ENCODE measurements at places on chromosomes 1 and 21.
A peak's percentile ranks its signal among the peaks of the same experiment; 100 is the strongest.

GRCh38 chr1:155003227-155003765 lies 694 bp downstream of the ZBTB7B start:
- no peak for DNase-seq

DNA sequence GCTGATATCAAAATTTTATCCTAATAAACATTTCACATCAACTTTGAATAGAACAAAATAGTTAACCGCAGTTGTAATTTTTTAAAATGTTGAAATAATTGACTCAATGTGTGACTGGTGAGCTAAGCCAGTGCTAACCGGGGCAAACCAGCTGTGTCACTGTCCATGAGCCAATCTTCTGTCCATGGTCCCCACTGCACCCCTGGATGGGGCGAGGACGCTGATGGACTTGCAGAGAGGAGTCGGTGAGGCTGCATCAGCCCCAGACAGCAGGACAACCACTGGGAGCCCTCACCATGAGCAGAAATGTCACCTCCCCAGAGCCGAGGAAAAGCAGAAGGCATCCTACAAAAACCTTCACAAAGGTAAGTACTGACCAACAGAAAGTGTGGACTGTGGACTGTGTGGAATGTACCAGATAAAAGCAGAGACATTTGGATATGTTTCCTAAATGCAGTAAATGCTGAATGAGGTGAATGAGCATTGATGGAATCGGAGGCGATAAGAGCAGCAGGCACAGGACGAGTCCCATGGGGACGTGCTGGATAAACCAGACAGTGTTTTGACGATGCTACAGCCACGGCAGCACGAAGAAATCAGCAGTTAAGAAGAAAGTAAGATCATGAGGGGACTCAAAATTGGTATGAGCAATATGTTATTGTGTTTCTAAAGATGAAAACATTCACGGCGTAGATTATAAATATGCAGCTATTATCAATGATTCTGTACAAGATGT lies 115.0 kb upstream of the BACE2 start:
- DNase-seq = no peak

GRCh38 chr1:53446051-53446450 lies 13.1 kb upstream of the DMRTB1 start:
- no peak for DNase-seq

- DNase-seq = peak; percentile 35
These were observed 68.5 kb upstream of the ADAM30 start for GRCh38 chr1:119964673-119965363.

- no peak for DNase-seq
These were observed 76.0 kb downstream of the FH start for GRCh38 chr1:241443561-241443960.

GRCh38 chr1:160354388-160354985 lies 11.3 kb downstream of the NCSTN start:
- DNase-seq = no peak

GRCh38 chr1:205454903-205455335 lies 926 bp downstream of the BLACAT1 start:
- no peak for DNase-seq

DNA sequence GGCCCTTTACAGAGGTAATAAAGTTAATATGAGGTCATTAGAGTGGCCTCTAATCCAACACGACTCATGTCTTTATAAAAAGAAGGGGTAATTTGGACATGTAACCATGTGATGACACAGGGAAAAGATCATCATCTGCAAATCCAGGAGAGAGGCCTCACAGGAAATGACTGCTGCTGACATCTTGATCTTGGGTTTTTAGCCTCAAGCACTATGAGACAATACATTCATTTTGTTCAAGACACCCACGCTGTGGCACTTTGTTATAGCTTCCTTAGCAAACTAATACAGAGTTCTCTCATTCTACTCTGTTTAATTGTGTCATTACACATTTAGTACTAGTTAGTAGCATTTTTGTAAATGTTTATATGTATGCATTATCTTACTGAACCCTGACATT lies 64.0 kb upstream of the RUNX1 start:
- DNase-seq = no peak

GRCh38 chr1:53869454-53870117 lies 20.0 kb downstream of the YIPF1 start:
- DNase-seq = no peak

DNA sequence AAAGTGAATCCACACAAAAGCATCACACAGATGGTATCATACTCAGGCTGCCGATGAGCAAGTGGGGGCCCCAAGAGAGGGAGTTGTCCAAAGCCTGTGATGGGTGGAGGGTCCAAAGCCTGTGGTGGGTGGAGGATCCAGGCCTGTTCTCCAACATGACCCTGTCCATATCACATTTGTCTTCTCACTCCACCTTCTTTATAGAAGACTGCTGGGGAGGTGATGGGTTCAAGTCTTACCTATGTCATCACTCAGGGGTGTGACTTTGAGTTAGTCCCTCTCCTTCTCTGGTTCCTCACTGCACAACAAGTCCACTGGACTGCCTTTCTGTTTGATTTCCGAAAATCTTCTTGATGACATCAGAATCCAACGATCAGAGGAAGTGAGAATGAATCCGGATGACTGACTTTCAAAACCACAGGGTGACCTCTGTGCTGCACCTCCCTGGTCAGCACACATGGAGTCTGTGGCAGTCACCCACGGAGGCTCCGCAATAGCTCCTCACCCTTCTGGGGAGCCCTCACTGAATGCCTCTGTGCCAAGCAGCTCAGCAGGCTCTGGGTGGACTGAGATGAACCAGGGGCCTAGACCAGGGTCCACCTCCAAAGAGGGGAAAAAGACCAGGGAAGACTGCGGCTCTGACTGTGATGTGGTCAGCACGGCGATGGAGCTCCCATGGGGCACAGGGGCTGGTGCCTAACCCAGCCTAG lies 166.8 kb downstream of the HIVEP3 start:
- no peak for DNase-seq

DNA sequence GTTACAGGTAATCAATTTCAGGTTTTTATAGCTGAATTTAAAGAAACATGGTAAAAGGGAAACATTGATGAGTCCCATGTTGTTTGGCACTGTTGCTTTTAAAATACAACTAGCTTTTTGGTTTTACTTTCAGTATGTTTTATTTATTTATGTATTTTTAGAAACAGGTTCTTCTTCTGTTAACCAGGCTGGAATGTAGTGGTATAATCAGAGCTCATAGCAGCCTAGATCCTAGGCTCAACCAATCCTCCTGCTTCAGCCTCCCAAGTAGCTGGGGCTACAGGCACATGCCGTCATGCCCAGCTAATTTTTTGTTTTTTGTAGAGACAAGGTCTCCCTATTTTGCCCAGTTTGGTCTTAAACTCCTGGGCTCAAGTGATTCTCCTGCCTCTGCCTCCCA lies 50.4 kb downstream of the CTTNBP2NL start:
- no peak for DNase-seq

GRCh38 chr1:181645171-181645570 lies 161.9 kb downstream of the CACNA1E start:
- no peak for DNase-seq

DNA sequence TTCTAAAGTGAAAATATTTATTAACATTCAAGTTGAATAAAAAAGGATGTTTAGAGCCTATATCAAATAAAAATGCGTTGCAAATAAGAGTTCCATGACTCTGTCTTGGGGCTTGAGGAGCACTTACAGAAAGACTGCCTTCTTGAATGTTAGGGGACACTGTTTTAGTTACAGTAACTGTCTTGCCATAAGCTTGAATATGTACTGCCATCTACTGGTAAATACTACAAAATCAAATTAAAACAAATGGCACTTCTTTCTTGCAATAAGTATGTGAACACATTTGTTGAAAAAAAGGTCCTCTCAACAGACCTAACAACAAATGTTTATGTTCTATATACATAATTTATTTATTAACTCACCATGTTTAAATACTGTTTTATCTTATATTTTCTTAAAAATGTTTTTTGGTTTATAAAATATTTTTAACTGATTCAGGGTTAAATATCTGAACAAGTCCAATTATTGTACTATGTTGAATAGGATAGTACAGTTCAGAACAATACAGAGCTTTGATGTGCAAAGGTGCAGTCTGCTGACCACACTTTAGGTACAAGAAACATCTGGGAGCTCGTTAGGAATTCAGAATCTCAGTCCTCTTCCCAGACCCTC lies 199.5 kb downstream of the LRRIQ3 start:
- DNase-seq = no peak

DNA sequence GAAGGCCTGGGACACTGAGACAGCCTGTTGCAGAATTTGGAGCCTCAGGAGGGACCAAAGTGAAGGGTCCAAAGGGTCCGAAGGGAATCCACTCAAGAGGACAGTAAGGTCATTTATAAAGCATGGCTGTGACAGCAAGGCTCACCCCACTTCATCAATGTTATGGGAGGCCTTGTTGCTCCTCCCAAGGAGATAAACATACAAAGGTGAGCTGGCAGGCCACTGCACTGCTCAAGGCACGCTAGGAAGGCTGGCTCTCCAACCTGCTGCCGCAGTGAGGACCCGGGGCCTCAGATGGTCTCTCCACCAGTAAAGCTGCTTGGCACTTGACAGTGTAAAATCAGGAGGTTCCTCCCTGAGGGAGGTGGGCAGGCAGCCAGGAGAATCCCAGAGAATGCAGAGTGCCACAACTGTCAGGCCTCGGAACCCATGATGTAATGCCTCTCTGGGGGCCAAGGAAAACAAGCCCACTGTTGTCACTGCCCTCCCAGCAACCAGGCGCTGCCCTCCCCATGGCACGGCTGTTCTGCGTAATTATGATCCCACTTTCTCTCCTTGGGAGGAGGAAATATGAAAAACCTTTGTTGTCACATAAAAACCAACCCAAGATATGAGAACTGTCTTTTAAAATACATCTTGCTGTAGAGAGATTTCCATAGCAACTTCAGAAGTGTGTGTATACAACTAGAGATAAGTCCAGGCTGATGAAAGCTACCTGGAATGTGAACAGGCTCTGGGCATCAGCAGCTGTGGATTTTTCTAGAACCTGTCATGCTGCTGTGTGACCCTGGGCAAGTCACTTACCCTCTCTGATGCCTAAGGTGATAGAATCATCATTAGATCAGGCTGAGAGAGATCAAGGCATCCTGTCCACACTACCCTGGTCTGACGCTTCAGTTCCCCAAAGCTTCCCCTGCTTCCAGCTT lies 102.5 kb downstream of the KCNN3 start:
- DNase-seq = no peak

DNA sequence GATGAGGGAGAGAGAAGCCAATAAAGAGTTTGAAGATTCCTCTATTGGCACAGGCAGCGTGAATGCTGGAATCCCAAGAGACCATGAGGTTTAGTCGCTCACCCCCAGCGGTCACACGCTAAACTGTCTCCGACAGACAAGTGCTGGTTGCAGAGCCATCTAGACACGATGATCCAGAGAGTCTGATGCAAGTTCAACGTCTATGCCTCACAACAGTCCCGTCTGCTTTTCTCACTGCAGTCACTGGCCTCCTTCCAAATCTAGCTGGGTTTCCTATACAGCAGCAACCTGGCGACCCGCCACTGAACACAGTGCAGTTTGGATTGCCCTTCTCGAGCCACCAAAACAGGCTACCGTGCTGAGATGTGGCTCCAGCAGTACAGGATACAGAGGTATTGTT lies 98.6 kb upstream of the KRTAP19-8 start:
- DNase-seq = peak; percentile 31

- DNase-seq = no peak
These were observed 114.2 kb upstream of the PALMD start for GRCh38 chr1:99531578-99532275.

GRCh38 chr21:42695697-42696380 lies 42.4 kb downstream of the PDE9A start:
- no peak for DNase-seq

GRCh38 chr1:226845624-226846023 lies 24.8 kb upstream of the PSEN2 start:
- no peak for DNase-seq

GRCh38 chr1:60283690-60284089 lies 210.1 kb upstream of the C1orf87 start:
- DNase-seq = no peak

GRCh38 chr1:45973121-45973520 lies 159.3 kb downstream of the PIK3R3 start:
- DNase-seq = no peak

- no peak for DNase-seq
These were observed 34.4 kb downstream of the WNT4 start for GRCh38 chr1:22108339-22109105.

- DNase-seq = no peak
These were observed 261.4 kb downstream of the CTH start for GRCh38 chr1:70672442-70672888.

GRCh38 chr1:53725238-53725689 lies 13.7 kb downstream of the GLIS1 start:
- no peak for DNase-seq

GRCh38 chr1:187871177-187871845 lies 1042.6 kb downstream of the PLA2G4A start:
- no peak for DNase-seq

GRCh38 chr1:101293461-101294051 lies 56.7 kb downstream of the S1PR1 start:
- no peak for DNase-seq

- no peak for DNase-seq
These were observed 15.7 kb downstream of the HSD11B1 start for GRCh38 chr1:209720326-209720725.

- no peak for DNase-seq
These were observed 4.2 kb upstream of the GPN2 start for GRCh38 chr1:26894263-26894662.

DNA sequence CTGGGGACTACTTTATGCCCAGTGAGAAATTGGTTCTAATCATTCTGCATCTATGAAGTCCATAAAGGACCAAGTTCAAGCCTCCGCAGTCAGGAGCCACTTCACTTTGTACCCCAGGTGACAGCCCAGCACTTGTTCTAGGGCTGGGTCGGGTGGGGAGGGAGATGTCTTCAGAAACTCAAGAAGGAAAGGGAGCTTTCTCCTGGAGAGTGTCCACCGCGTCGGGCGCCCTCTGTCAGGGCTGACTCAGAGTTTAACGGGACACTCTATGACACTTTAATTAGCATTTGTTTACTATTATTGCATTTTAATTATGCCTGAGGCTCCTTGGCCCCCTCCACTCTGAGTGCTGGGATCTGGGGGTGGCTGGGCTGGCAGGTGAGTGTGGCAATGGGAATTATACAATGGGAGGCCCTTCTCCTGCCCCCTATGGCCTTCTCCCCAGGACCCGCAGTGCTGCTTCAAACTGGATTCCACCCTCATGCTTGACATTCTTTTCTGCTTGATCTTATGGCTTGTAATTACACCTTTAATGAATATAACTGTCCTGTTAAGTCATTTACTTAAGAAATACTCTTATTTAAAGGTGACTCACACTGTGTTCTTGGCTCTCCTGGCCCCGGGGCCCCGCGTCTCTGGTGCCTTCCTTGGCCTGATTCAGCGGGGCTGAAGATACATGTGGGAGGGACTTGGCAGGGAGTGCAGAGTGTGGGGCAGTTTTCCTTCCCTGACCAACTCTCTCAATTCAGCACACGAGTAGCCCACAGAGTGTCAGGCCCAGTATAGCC lies 136.6 kb downstream of the PLXNA2 start:
- no peak for DNase-seq

GRCh38 chr1:234638832-234639799 lies 29.1 kb upstream of the IRF2BP2 start:
- no peak for DNase-seq

DNA sequence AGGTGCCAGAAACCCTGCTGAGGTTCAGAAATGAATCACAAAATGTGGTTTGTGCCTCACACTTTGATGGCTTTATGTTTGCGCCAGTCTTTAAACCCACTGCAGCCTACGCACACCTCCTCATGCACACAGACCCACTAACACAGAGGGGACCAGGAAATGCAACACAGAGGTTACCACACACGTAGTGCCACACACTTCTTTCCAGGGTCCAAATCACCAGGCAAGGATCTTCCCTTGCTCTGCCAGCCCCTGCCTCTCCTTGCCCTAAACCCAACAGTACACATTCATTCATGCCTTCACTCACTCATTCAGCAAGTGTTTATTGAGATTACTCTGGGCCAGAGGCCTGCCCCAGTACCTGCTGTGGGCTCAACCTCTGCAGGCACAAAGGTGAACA lies 17.5 kb downstream of the MAB21L3 start:
- no peak for DNase-seq
